ENCODE measurements at places on chromosomes 4 and X.

DNA sequence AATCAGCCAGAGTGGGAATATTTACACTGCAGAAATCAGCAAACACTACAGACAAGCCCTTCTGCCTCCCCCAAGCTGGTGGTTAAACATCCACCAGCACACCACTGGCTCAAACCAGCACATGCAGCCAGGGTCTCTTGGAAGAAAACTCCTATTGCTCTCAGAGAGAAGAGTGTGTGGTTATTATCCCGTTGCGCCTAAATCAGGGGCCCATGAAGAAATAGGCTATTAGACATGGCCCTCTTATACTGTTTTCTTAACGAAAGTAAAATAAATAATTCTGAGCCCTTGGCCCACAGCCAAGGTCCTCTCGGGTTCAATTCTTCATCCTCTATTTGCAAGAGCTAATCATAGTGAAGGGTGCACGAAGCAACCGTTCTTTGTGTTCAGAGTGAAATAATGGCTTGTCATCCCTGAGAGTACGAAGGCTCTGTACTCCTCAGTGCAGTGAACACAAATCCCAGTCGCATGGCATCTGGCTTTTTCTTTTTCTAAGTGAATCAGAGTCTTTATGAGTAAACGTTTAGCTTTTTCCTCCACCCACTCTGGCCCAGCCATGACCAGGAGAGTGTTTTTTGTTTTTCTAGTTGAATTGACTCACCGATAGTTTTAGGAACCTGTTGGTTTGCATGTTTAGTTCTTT is 33.4 kb upstream of the RBM47 start:
- peak; percentile 4 for DNase-seq

GRCh38 chr4:63325140-63325539 is 1084.1 kb downstream of the TECRL start:
- no peak for DNase-seq

DNA sequence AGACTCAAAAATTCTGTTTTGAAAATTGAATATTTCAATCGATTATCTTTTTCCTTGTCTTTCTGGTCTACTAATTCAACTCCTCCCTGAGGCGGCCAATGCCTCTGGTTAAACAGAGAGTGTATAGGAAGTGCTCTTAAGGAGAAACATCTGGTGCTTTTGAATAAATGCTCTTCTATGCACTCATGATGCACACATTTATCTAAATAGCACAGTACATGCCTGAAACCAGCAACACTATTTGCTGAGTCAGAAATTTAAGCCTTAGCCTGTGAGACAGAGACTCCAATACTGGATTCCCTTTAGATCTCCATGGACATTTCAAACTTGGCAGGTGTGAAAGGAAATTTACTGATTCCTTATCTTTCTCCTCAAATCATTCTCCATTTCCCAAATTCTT is 118.6 kb downstream of the SLIT2 start:
- DNase-seq = peak; percentile 32

DNA sequence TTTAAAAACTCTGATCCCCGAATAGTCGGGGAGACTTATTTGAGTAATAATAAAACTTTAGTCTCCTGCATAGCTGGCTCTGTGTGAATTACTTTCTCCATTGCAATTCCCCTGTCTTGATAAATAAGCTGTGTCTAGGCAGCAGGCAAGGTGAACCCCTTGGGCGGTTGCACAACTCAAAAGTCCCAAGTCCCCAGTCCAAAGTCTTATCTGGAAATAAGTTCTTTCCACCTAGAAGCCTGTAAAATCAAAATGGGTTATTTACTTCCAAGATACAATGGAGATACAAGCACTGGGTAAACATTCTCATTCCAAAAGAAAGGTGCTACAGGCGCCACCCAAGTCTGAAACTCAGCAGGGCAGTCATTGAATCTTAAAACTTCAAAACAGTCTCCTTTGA is 10.1 kb upstream of the PNMA5 start:
- no peak for DNase-seq

DNA sequence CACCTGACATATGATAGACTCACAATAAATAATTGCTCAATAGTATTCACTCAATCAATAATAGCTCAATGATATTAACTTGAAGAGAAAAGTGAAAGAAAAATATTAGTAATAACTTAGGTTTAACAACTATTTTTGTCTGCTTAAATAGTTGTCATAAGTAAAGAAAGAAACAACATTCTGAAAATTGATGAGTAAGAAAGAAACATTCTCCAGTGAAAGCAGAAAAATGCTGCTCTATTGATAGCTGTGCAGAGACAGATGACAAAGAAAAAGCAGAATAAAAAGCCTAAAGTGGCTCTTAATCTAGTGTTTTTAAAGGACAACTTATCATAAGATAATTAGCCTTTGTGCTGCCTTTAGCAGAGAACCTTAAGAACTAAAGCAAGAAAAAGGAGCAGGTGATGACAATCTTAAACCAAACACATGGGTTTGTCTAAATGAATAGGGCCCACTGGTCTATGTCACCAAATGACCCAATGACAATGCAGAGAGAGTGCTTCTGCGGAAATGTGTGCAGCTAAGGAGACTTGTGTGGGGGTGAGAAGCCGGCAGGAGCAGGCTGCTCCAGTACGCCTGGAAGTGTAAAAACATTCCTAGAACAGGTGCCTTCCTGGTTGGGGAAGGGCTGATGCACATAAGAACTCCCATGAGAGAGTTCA is 13.2 kb downstream of the HS3ST1 start:
- no peak for DNase-seq

GRCh38 chr4:26866781-26867180 is 6.1 kb downstream of the STIM2 start:
- no peak for DNase-seq

- no peak for DNase-seq
These were observed 109.1 kb downstream of the PHEX start for GRCh38 chrX:22141047-22141730.
